Esophagus mucosa (tissue), 1 donor: ENCODE measurements at places on chromosomes 12 and 14. TPM values are rescaled to one million over a fixed set of nuclear protein-coding genes. Genes with fewer than 3 reads are reported as not detected.

KLHL33 gene
- total RNA-seq = 0.04 TPM

DNA sequence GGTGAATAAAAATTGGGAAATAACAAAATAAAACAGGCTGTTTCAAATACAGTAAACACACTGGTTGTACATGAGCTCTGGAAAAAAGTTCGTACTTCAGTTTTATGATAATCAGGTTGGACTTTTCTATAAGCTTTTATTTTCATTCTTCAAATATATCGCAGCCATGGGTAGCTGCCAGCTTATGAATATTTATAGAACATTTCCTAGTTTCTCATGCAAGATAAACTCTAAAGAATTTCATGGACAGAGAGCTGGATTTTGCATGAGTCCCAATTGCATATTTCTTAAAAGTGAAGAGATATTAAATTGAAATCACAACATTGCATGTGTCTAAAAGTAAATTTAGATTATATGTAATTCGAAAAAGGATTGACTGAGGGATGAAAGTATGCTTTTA, 827.6 kb downstream of the SLC6A15 start:
- no peak for ATAC-seq

- no peak for ATAC-seq
These were observed 8.9 kb upstream of the CLEC6A start for GRCh38 chr12:8446642-8447547.

DNA sequence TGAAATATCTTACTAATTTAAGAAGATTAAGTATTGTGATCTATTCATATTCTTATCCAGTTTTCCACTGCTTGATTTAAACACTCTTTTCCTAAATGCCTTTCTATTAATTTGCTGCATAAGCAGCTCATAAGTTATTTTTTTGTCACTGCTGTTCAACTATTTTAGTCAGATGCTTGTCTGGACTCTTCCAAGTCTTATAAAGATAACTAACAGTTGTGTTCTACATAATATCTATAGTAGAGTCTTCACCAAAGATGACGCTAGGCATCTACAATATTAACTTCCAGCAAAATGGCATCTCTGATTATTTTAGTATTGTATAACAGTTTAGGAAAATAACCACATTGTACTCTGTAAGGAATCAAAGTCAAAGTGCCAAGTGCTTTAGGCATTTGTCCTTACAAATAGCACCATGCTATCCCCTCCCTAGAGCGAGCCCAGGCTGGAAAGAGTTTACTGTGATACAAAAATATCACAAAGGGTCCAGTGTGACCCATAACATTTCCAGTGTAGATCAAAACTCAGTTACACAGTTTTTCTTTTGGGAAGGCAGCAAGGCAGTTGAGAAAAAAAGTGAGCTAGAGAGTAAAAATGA, 98.2 kb downstream of the DENND5B start:
- no peak for ATAC-seq

- no peak for ATAC-seq
These were observed 356.2 kb downstream of the NELL2 start for GRCh38 chr12:44519931-44520330.

GNB3 gene
- not detected for total RNA-seq

- no peak for ATAC-seq
These were observed 25.2 kb upstream of the BHLHE41 start for GRCh38 chr12:26149968-26150500.

DNA sequence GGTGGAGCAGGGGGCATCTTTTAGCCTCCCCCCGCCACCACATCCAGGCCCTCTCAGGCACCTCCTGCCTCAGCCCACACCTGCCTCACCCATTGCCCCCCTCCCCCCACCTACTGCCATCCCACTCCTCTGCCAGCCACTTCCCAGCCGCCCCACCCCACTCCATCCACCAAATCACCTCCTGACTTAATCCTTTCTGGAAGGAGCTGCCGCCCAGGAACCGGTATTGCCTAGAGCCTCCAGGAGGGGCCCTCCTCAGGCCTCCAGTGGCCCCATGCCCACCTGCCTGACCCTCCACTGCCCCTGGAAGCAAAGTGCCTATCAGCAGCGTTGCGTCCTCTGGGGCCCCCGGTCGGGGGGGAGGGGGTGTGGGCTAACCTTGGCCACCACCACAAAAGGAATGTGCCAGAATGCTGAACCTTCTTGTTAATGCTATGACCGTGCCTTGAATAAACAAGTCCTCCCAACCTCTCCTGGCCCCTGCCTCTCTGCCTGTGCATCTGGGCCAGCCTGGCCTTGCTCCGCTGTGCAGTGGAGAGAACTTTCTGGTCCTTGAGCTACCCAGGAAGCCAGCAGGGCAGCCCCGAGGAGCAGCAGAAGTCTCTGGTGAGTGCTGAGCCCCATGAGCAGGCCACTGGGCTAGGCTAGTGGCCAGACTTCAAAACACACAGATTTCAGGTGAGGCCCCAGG, 11.8 kb downstream of the NGB start:
- no peak for ATAC-seq

DNA sequence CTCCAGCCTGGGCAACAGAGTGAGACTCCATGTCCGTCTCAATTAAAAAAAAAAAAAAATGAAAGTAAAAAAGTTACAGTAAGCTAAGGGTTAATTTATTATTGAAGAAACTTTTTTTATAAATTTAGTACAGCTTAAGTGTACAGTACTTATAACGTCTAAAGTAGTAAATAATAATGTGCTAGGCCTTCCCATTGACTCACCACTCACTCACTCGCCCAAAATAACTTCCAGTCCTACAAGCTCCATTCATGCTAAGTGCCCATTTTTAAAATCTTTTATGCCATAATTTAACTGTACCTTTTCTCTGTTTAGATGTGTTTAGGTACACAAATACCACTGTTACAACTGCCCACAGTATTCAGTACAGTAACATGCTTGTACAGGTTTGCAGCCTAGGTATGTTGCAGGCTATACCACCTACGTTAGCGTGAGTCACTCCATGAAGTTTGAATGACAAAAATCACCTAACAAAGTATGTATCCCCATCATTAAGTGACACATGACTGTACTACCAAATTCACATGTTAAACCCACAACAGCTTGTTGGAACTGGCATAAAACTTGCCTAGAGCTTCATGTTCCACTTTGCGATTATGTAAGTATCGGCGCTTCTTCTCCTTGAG, 10.7 kb downstream of the KANSL2 start:
- ATAC-seq = peak; percentile 95

DCN gene
- total RNA-seq = 57.4 TPM

GRCh38 chr12:31221551-31221945, 104.4 kb downstream of the SINHCAF start:
- ATAC-seq = no peak

GRCh38 chr12:128789356-128789929, 34.3 kb downstream of the SLC15A4 start:
- ATAC-seq = no peak

DNA sequence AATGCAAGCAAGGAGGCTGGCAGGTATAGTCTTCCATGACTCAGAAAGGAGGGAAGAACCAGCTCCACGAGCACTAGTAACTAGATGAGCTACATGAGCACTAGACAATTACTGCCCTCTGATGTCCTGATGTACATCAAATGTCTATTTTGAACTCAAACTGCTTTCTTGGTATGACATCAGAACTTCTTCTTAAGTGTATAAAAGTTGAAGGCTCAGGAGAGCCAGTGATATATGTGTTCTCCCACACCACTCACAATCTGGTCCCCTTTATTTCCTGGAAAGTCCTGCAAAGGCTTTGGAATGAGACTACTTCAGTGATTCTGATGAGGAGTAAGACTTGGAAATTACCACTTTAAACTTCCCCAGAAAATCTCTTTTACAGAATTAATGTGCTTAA, 18.5 kb upstream of the DHRS7 start:
- ATAC-seq = peak; percentile 50

DNA sequence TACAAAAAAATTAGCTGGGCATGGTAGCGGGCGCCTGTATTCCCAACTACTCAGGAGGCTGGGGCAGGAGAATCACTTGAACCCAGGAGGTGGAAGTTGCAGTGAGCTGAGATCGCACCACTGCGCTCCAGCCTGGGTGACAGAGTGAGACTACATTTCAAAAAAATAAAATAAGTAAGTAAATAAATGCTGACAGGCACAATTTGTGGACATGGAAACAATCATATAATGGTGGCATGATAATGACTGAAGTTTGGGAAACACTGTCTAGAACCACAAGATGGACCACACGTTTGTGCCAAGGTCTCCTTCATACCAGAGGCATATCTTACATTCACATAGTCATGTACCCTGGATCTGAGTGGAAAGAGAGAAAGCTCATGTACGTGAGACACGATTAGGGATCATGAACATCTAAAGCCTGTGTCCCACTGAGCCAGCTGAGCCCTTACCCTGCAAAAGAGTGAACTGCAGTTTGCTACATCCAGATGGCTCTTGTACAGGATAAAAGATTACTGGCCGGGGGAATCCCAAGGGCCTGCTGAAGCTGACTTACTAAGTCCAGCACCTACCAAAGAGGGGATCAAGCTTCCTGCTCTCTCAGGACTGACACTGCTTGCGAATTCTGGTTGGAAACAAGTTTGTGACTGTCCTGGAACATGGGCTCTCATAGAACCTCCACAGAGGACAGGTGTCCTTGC, 62.9 kb downstream of the TRAFD1 start:
- ATAC-seq = no peak

JDP2 gene
- total RNA-seq = 18.5 TPM

KLRF2 gene
- not detected for total RNA-seq

PROX2 gene
- not detected for total RNA-seq

- no peak for ATAC-seq
These were observed 71.6 kb downstream of the NT5DC3 start for GRCh38 chr12:103769240-103769945.

DNA sequence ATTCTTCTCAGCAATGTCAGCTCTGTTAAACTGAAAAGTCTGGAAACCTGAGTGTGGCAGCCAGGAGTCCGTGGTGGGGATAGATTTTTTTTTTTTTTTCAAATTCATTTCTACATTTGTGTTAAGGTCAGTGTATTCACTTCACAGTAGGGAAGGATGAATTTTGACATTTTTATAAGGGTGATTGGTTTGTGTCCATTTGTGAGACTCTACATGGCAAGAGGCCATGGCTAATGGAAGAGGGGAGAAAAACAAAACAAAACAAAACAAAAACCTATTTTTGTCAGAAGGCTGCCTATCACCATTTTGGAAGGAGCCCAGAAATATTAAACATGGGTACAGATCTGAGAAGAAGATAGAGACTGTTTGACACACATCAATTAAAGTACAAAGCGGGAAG, 176.1 kb downstream of the RMST start:
- ATAC-seq = no peak
